ENCODE measurements at places on chromosomes 2 and 18.

- DNase-seq, result no peak
Observed at GRCh38 chr2:11457935-11458334, 8.0 kb downstream of the E2F6 start.

DNA sequence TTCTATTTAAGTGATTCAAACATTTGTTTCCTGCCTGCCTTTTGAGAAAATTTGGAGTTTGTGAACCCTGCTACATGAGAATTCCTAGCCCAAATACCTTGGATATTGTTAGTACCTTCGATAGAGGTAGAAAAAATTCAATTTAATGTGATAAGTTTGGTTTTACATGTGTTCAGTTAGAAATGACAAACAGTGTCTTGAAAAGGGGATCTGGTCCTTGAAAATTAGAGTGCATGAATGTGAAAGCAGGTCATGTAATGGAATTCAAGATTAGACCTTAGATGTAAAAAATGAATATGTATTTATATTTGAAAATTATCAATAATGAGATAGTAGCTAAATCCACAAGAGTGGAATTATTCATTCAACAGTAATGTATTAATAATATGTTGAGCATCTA is 70.5 kb downstream of the PIK3C3 start:
- DNase-seq, result no peak

DNA sequence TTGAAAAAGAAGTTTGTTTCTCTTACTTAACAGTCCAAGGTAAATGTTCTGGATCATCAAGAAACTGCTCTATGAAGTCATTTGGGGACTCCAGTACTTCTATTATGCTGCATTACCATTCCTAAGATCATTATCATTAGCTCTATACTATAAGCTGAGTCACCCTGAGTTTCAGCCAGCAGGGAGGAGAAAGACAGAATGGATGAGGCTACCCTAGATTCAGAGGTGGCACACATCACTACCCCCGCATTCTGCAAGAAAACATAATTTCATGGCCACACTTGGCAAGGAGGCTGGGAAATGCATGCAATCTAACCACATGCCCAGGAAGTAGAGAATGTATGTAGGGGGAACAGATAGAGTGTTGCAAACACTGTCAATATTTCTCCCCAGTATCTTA is 16.6 kb upstream of the LNPK start:
- DNase-seq, result no peak

GRCh38 chr2:238695538-238695937 is 152.3 kb upstream of the TWIST2 start:
- DNase-seq, result no peak

DNA sequence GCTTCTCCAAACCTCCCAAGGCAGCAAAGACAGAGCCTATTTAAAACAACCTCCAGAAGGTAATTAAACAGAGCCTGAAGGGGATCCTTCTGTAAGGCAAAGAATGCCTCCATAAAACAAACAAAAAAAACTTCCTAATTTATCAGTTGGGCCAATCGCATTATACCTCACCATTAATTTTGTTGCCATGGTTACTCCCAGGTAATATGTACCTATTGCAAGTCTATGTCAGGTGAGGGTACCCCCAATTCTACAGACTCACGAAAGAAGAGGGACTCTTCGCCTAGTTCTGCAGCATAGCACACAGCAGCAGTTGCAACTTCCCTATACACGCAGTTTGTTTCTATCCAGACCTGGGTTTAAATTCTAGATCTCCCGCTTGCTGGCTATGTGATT is 38.8 kb downstream of the SFXN5 start:
- no peak for DNase-seq

DNA sequence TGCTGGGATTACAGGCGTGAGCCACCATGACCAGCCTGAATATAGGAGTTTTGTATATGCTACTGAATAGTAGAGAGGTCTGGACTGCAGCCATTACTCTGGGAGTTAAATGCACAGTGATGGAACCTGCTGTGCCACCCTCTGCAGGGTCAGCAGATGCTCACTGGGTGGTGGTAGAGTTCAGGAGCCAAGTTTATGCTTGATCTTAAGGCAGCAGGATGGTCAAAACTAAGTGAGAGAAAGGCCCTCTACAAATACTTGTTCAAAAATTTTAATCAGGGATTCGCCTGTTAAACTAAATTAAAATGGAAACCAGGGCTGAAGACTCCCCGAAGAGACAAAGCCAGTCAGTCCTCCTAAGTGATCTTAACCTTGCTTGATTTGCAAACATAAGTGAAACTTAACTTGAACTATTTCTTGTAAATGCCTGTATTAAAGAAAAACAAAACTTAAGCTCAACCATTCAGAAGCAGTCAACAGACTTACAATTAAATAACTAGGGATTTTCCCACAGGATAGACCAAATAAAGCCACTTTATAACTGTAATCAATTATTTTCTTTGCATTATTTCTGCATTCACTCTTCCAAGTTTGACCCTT is 4.2 kb upstream of the WDFY1 start:
- DNase-seq, result no peak

- DNase-seq, result no peak
Observed at GRCh38 chr2:72815655-72816278, 10.1 kb downstream of the EXOC6B start.

DNA sequence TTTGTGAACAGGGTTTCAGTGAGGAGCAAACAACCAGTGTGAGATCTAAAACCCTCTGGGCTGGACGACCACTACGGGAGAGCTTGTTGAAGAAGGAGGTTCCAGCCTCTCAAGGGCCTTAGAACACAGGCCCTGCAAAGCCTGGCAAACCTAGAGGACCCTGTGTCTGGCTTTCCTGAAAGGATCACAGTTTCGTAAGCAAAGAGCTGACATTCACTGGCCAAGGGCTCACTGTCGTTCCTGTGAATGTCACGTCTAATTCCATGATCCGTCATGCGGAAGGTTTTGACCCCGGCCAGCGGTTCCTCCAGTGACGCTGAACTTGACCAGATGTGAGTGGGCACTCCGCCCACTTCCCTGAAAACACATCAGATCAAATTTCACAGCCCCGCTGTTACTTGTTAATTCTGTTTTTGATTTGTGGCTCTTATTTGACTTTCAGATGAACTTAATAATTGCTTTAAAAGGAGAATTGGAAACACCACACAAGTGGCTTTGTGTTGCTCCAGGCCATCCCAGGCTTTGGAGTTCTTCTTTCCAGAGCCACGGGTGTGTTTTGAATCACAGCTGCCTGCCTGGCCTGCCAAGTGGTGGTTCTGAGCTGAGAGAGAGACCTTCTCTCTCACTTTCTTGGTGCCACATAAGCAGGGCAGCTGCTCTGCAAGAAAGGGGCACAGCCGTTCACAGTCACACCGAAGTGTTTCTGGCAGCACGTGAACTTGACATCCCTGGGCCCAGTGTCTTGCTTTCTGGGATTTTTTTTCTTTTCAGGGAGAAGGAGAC is 308.4 kb downstream of the NDUFA10 start:
- DNase-seq, result no peak

DNA sequence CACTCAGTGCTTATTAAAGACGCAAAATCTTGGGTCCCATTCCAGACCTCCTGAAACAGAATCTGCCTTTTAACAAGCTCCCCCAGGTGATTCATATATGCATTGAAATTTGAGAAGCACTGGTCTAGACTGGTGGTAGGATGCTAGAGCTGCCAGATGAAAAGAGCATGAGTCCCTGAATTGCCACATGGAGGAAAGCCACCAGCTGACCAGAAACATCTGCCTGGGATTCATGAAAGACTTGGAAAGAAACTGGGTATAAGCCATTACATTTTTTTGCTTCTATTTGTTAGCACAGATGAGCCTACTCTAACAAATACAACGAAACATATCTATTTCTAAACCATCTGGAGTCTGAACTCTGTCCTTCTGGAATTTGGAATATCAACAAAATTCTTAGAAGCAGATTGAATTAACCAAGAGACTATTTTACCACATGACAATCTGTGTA is 228.9 kb downstream of the RBM43 start:
- no peak for DNase-seq

GRCh38 chr2:235141411-235142128 is 189.8 kb downstream of the SH3BP4 start:
- no peak for DNase-seq

DNA sequence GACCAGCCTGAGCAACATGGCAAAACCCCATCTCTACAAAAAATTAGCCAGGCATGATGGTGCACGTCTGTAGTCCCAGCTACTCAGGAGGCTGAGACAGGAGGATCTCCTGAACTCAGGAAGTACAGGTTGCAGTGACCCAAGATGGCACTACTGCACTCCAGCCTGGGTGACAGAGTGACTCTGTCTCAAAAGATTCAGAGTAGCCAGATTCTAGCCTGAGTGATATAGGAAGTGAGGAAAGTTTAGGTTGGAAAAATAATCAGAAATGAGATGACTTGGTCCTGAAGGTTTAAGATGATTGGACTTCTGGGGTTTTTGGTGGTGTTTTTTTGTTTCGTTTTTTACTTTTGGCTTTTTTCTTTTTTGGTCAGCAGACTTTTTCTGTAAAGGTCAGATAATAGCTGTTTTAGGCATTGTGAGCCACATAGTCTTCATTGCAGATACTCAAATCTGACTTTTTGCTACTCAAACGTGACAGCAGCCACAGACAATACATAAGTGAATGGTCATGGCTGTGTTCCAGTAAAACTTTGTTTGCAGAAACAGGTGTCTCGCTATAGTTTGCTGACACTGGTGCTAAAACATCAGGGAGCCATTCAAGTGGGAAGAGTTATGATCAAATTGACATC is 104.1 kb upstream of the UBXN4 start:
- no peak for DNase-seq

- DNase-seq, result no peak
Observed at GRCh38 chr2:143410082-143410897, 281.1 kb downstream of the ARHGAP15 start.

GRCh38 chr2:29578084-29578598 is 343.2 kb downstream of the ALK start:
- DNase-seq, result no peak

GRCh38 chr2:3490191-3491170 is 28.9 kb downstream of the ADI1 start:
- DNase-seq, result no peak

GRCh38 chr2:66730441-66730840 is 295.5 kb downstream of the MEIS1 start:
- DNase-seq, result no peak

- no peak for DNase-seq
Observed at GRCh38 chr18:76985156-76985950, 147.2 kb downstream of the MBP start.

GRCh38 chr2:140648393-140648792 is 1482.4 kb downstream of the LRP1B start:
- DNase-seq, result no peak

- DNase-seq, result no peak
Observed at GRCh38 chr2:133888107-133888506, 319.8 kb upstream of the NCKAP5 start.

GRCh38 chr2:23069923-23070322 is 315.1 kb upstream of the KLHL29 start:
- DNase-seq, result no peak

DNA sequence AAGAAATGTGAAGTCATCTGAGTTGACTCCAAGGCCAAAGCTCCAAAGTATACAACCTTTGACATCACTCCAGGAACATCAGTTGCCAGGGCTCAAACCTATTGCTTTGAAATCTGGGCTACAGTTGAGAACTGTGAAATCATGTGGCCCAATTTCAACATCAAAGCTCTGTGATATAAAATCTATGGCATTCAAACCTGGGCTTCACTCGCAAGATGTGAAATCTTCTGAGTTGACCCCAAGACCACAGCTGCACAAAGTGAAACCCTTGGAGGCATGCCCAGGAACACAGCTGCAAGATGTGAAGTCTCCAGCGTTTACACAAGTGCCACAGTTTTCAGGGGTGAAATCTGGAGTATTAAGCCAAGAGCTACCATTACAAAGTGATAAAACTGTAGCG is 9.4 kb upstream of the ZNF512 start:
- DNase-seq, result no peak

- no peak for DNase-seq
Observed at GRCh38 chr2:143329288-143329687, 200.1 kb downstream of the ARHGAP15 start.

DNA sequence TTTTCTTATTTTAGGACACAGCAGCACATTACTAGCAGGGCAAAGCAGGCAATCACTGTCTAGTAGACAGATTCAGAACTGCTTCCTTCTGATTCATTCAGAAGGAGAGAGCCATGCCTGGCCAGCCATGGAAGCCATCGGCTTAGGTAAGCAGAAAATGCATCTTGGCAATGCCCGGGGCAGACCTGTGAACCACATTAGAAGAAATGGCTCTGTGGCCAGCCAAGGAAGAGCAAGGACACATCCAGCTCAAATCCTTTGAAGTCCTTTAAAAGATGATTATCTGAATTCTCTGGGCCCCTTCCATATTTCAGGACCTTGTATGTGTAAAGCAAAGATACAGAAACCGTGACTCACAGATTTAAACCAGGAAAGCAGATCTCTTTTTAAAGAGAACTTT is 227.4 kb downstream of the PID1 start:
- no peak for DNase-seq

GRCh38 chr18:50590593-50590992 is 30.7 kb downstream of the MAPK4 start:
- DNase-seq, result no peak

DNA sequence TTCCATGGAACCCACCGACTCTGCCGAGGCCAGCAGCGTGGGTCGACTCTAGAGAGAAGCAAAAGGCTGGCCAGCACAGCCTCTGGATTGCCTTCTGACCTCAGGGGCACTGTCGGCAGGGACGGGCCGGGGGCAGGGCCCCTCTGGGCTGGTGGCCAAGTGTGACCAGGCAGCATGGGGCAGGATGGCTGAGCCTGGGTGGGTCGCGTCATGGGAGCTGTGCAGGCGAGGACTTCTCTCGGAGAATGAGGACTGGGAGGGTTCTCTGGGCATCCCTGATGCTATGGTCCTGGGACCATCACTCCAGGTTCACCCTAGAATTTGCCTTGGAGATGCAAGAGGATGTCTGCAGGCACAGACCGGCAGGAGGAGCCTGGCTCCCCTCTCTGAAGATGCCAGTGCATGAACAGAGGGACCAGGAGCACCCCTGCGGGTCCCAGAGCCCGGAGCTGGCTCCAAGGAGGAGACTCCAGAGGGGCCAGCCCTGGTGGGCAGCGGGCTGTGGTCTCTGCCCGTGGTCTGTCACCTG is 289.2 kb downstream of the NDUFA10 start:
- no peak for DNase-seq

- no peak for DNase-seq
Observed at GRCh38 chr2:131004446-131005209, 88.6 kb downstream of the FAM168B start.

DNA sequence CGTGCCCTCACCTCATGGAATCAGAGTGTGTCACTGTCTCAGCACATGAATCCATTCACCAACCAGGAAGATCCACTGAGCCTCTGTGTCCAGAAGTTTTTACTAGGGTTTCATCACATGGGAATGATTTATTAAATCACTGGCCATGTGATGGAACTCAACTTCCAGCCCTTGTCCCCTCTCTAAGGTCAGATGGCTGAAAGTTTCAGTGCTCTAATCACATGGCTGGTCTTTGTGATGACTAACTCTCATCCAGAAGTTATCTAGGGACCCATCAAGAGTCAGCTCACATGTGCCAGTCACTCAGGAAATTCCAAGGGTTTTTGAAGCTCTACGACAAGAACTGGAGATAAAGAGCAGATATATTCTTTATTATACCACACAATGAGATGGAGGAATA is 140.5 kb upstream of the GYPC start:
- no peak for DNase-seq

GRCh38 chr2:12106440-12107080 is 360.1 kb downstream of the LPIN1 start:
- no peak for DNase-seq

GRCh38 chr18:73987247-73987980 is 160.2 kb downstream of the FBXO15 start:
- no peak for DNase-seq

GRCh38 chr2:172693037-172693436 is 42.6 kb upstream of the RAPGEF4 start:
- DNase-seq, result no peak

All from activated T-helper 1 cell treated with Interleukin-2 at 50 U/mL for 16 hours (primary cell).